ENCODE measurements at places on chromosomes 16 and 17.

GRCh38 chr17:52035336-52035915 is 123.1 kb downstream of the CA10 start:
- no peaks in the 10 kb centered on the region for H3K27me3 ChIP-seq
- DNase-seq, result no peak
- H3K4me3 ChIP-seq, result no peak overlapping the region
- no peak overlapping the region for H3K27ac ChIP-seq

DNA sequence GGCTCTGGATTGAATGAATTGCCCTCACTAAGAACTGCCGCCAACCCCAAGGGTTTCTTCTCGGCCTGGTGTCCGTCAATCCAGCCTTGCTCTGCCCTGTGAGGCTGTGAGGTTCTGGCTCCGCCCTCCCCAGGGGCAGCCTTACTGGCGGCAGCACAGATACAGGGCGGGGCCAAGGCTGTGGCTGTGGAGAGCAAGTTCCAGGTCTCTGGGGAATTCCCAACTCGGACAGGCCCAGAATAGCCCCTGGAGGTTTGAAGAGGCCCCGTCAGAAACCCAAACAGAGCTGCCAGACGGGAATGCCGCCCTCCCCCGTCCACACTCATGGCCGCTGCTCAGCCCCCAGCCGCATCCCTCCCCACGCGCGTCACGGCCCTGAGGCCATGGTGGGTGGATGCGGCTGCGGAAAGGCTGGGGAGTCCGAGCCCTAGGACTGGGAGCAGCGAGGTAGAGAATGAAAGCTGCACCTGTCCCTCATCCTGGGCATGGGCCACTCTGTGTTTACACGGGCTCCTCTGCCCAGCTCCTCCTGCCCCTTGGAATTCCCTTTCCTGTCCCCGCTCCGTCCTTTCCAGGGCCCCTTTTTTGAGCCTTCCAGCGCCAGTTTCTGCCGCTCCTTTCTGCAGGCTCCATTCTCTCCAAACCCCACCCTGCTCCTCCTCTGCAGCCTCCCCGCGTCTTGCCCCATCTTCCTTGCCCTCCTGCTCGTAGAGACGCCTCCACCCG is 660 bp upstream of the PRRT2 start:
- peak overlapping the region; percentile 71 for H3K4me3 ChIP-seq
- peaks cover 70% of the 10 kb centered on the region for H3K4me1 ChIP-seq
- peak; percentile 76 for DNase-seq
- peaks cover 13% of the 10 kb centered on the region for H3K27me3 ChIP-seq
- H3K27ac ChIP-seq, result peak overlapping the region; percentile 57
- peaks cover 35% of the 10 kb centered on the region for H3K36me3 ChIP-seq

DNA sequence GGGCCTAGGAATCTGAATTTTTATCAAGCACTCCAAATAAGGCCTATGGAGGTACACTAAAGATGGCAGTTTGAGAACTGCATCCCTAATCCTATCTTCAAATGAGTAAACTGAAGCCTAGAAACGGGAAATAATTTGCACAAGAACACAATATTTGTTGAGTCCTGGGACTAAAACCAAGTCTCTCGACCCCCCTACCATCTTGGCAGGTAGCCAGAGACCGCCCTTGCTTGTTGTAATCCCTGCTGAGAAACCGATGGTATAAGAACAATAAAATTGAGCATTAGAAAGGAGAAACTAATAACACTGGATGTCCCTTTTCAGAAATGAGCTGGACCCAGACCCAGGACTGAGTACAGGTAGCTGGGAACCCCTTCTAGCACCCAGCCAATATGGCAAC is 24.4 kb downstream of the ADAMTS18 start:
- no peaks in the 10 kb centered on the region for H3K4me1 ChIP-seq
- H3K36me3 ChIP-seq, result no peaks in the 10 kb centered on the region
- H3K27ac ChIP-seq, result no peak overlapping the region
- DNase-seq, result no peak
- peaks cover 3% of the 10 kb centered on the region for H3K27me3 ChIP-seq

- no peak overlapping the region for H3K4me3 ChIP-seq
- no peak for DNase-seq
- H3K4me1 ChIP-seq, result peaks cover 20% of the 10 kb centered on the region
These were observed 8.6 kb downstream of the ZNRF1 start for GRCh38 chr16:75007443-75007842.

DNA sequence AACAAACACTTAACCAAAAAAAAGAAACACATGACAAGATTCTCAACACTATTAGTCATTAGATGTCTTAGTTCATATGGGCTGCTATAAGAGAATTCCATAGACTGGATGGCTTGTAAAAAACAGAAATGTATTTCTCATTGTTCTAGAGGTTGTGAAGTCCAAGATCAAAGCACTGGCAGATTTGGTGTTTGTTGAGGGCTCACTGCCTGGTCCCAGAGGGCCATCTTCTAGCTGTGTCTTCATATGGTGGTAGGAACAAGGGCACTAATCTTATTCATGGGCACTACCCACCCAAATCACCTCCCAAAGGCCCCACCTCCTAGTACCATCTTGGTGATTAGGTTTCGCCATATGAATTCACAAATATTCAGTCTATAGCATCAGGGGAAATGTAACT is 162.5 kb upstream of the SDK2 start:
- no peak for DNase-seq
- no peaks in the 10 kb centered on the region for H3K4me1 ChIP-seq
- H3K4me3 ChIP-seq, result no peak overlapping the region
- peaks cover 8% of the 10 kb centered on the region for H3K27me3 ChIP-seq
- no peaks in the 10 kb centered on the region for H3K36me3 ChIP-seq

DNA sequence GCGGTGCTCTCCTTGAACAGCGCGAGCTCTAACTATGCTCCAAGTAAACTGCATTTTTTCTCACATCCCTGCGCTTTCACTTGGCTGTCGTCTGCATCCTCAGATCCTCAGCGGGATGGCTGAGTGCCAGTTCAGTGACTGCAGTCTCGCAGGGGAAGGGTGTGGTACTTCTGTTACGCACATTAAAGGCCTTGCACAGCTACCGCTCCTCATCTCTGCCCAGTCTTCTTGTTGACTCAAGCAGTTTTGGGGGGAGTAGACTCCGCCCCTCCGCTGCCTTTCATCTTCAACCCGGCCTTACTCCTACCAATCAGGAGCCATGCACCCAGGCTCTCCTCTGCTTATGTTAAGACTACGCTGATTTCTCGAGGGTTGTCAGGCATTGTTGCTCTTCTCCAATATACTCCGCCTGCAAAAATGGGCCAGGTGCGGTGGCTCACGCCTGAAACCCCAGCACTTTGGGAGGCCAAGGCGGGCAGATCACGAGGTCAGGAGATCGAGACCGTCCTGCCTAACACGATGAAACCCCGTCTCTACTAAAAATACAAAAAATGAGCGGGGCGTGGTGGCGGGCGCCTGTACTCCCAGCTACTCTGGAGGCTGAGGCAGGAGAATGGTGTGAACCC is 10.0 kb downstream of the ATP5PD start:
- peak overlapping the region; percentile 62 for H3K4me3 ChIP-seq
- H3K36me3 ChIP-seq, result peaks cover 33% of the 10 kb centered on the region
- peak overlapping the region; percentile 99 for H3K27ac ChIP-seq
- peaks cover 52% of the 10 kb centered on the region for H3K4me1 ChIP-seq

- H3K4me3 ChIP-seq, result no peak overlapping the region
- peaks cover 3% of the 10 kb centered on the region for H3K4me1 ChIP-seq
- no peaks in the 10 kb centered on the region for H3K36me3 ChIP-seq
These were observed 12.2 kb upstream of the NDRG4 start for GRCh38 chr16:58487566-58488351.

DNA sequence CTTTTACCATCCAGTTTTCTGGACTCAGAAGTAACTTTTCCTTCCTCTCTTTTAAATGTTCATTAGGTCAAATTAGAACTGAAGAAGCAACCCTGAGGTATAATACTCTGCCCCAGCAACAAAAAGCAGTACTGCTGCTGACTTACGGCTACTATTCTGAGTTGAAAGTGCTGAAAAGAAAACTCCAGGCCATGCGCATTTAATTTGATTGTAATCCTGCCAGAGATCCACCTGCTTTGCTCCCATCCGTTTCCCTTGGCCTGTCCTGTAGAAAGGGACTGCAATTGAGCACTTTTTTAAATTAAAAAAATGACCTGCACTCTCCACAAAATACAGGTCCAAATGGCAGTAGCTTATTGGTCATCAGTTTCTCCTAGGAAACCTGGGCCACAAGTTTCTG is 61.6 kb downstream of the PITPNC1 start:
- no peaks in the 10 kb centered on the region for H3K27me3 ChIP-seq
- peak overlapping the region; percentile 60 for H3K27ac ChIP-seq
- no peak for DNase-seq
- no peak overlapping the region for H3K4me3 ChIP-seq

DNA sequence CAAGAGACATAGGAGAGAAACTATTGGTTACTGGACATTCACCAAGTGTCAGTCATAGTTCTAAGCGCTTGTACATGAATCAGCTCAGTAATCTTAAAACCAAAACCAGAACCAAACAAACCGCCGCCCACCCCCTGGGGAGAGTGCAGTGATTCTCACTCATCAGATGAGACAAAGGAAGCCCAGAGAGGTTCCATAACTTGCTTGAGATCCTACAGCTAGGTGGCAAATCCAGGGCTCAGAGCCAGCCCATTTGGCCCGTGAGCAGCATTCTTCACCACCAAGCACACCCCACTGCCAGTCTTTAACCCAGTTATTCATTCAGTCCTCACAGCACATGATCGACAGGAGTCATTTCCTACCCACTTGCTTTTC is 37.2 kb upstream of the RGS9 start:
- H3K36me3 ChIP-seq, result no peaks in the 10 kb centered on the region
- peaks cover 5% of the 10 kb centered on the region for H3K27me3 ChIP-seq
- H3K4me1 ChIP-seq, result peaks cover 21% of the 10 kb centered on the region
- peak overlapping the region; percentile 83 for H3K4me3 ChIP-seq
- H3K27ac ChIP-seq, result peak overlapping the region; percentile 96
- peak; percentile 65 for DNase-seq

- no peak overlapping the region for H3K4me3 ChIP-seq
- DNase-seq, result no peak
- H3K4me1 ChIP-seq, result peaks cover 11% of the 10 kb centered on the region
- H3K36me3 ChIP-seq, result no peaks in the 10 kb centered on the region
- H3K27me3 ChIP-seq, result peaks cover 9% of the 10 kb centered on the region
These were observed 23.4 kb upstream of the TNRC6C start for GRCh38 chr17:77935121-77935571.

DNA sequence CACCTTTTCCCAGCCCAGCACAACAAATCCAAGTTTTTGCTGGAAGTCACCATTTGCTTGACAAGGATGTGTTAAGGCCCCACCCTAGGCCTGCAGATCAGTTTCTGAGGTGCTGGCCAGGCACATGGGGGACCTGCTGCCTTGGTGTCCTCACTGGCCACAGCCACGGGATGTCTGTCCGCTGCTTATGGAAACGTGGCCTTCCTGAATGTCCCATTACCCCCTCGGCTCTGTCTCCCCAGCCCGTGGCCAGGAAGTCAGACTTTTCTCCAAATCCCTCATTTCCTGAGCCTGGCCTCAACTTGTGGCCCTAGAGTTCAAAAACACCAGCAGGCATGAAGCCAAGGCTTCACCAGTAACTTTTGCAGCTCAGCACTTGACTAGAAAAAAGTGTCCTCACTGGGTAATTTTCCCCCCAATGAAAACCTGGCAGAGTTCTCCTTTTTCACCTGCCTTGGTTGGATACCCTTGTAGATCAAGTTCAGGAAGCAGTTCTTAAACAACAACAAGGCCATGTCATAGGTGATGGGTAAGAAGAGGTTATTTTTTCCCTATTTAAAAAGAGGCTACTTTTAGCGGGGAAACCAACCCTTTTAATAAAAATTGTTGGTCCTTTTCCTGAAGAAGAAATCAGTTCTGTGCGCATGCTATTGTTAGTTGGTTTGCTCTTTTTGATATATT is 80.8 kb downstream of the SOCS1 start:
- peak overlapping the region; percentile 75 for H3K27ac ChIP-seq
- H3K36me3 ChIP-seq, result peaks cover 45% of the 10 kb centered on the region
- DNase-seq, result no peak
- peaks cover 66% of the 10 kb centered on the region for H3K4me1 ChIP-seq

DNA sequence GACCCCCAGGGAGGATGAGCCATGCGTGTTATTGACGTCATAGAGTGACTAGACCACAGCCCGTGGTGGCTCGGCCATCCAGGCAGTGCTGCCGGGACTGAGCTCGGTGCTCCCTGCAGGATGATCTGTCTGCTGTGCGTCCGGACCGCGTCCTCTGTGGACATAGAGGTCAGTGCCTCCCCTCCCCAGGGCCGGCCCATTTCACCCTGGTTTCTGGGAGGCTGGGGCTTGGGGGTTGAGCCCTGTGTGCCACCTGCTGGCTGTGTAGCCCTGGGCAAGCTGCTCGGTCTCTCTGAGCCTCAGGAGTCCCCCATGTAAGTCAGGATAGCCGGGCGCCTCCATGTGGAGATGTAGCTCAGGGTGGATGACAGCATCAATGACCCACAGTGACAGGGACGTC is 8.3 kb downstream of the TSC2 start:
- DNase-seq, result no peak
- H3K36me3 ChIP-seq, result no peaks in the 10 kb centered on the region
- H3K4me1 ChIP-seq, result no peaks in the 10 kb centered on the region
- H3K27me3 ChIP-seq, result no peaks in the 10 kb centered on the region
- no peak overlapping the region for H3K27ac ChIP-seq
- H3K4me3 ChIP-seq, result no peak overlapping the region

DNA sequence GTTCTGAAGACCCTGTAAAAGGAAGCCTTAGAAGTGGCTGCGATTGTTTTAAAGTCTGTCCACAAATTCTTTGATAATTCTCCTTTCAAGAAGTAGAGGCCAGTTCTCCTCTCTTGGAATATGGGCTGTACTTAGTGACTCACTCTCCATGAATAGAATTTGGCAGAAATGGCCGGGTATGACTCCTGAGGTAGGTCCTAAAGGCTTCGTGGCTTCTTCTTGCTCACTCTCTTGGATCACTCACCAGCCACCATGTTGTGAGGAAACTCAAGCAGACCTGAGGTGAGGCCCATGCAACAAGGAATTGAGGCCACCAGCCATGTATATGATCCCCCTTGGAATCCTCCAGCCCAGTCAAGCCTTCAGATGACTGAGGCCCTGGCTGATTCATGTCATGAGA is 75.8 kb downstream of the WWOX start:
- no peaks in the 10 kb centered on the region for H3K36me3 ChIP-seq
- DNase-seq, result no peak
- H3K4me3 ChIP-seq, result no peak overlapping the region
- H3K4me1 ChIP-seq, result no peaks in the 10 kb centered on the region

DNA sequence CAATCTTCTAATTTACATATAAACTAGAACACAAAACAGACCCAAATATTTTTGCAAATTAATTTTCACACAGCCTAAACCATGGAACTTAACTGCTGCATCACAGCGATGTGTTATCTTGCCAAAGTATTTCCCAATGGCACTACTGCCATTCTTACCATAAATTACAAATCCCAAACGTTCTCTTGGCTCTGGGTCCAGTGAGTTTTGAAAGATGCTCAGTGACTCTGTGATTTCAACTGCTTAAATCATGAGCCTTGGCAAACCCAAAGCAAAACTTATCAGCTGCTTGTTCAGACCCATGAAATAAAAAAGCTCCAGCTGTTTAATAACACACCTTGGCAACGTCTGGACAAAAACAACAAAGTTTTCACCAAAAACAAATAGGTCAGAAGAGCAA is 223.0 kb downstream of the CA10 start:
- no peak overlapping the region for H3K4me3 ChIP-seq
- H3K4me1 ChIP-seq, result no peaks in the 10 kb centered on the region
